Glutamatergic neuron (in vitro differentiated cells): ENCODE measurements at places on chromosomes 16 and 17.
A peak's percentile ranks its signal among the peaks of the same experiment; 100 is the strongest.

- no peak for DNase-seq
Observed at GRCh38 chr17:71262586-71262985, 858.2 kb upstream of the SOX9 start.

DNA sequence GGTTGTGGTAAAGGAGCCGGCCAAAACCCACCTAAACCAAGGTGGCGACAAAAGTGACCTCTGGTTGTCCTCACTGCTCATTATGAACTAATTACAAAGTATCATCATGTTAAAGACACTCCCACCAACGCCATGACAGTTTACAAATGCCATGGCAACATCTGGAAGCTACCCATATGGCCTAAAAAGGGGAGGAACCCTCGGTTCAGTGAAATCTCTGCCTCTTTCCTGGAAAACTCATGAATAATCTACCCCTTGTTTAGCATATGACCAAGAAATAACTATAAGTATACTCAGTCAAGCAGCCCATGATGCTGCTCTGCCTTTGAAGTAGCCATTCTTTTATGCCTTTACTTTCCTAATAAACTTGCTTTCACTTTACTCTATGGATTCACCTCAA, 72.2 kb downstream of the CYLD start:
- no peak for DNase-seq

GRCh38 chr16:8853150-8853549, 15.7 kb downstream of the CARHSP1 start:
- no peak for DNase-seq

GRCh38 chr17:16484445-16485175, 7.4 kb downstream of the LRRC75A start:
- DNase-seq, result no peak

DNA sequence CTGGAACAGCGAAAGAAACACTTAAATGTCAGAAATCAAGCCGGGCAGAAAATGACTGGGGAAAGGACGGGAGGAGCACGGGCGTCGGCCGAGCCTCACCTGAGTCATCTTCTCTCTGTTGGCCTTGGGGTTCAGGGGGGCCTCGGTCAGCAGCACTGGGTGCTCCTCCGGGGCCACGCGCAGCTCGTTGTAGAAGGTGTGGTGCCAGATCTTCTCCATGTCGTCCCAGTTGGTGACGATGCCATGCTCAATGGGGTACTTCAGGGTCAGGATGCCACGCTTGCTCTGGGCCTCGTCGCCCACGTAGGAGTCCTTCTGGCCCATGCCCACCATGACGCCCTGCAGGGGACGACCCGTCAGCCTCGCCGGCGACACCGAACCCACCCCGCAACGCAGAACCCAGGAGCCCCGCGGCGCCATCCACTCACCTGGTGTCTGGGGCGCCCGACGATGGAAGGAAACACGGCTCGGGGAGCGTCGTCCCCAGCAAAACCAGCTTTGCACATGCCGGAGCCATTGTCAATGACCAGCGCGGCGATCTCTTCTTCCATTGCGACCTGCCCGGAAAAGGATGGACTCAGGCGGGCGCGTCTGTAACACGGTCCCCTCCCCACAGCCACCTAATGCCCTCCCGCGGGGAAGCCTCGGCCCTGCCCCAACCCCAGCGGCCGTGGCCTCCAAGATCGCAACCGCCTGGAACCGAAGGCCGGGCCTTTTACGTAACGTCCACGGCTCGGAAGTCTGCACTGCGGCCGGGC, 616 bp downstream of the ACTG1 start:
- no peak for DNase-seq

DNA sequence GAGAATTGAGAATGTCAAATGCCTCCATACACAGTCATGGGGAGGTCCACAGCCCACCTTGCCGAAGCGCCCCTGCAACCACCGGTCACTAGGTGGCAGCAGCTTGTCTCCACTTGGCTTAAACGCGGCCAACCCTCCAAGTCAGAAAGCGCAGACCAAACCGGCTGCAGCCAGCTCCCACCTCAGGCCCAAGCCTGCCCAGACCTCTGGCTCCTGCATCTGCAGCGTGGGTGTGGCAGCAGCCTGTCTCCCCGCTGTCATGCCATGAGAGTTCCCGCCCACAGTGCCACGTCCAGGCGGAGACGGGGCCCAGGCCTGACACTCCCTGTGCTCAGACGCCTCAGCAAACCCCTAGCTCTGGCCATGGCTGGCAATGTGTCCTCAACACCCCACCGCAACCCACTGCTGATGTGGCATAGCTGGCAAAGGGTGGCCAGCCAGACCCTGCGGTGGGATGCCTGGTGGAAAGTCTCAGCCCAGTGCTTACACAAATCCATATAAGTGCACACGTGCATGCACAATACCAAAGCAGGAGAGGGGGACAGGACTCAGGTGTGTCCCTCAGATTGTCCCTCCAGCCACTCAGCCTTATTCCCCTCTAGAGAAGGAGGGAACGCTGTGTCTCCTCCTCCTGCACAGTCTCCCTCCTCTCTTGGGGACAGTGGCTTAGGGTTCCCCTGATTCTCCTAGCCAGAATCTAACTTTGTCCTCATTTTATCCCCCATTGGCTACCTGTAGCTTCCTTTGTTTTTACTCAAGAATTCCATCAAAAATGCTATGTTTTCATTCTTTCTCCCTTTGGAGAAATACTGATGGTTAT, 10.9 kb downstream of the COPZ2 start:
- DNase-seq, result peak; percentile 91

DNA sequence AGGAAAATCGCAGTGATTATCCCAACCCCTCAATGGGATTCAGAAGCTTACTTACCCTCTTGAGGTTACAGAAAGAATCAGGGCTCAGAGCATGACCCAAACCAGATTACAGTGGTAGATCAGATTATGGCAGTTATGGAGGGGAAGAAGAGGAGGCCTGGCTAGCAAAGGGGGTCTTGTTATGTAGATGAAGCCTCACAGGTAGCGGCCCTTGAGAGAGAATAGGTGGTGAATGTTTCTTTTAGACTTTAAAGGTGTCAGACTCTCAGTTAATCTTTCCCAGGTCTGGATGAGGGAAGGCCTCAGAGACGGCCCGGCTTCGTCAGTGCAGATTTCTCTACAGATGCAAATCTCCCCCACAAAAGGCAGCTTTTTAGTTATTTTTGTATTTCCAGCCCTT, 15.6 kb downstream of the RNF112 start:
- no peak for DNase-seq

GRCh38 chr17:69405096-69405495, 9.4 kb upstream of the MAP2K6 start:
- no peak for DNase-seq

DNA sequence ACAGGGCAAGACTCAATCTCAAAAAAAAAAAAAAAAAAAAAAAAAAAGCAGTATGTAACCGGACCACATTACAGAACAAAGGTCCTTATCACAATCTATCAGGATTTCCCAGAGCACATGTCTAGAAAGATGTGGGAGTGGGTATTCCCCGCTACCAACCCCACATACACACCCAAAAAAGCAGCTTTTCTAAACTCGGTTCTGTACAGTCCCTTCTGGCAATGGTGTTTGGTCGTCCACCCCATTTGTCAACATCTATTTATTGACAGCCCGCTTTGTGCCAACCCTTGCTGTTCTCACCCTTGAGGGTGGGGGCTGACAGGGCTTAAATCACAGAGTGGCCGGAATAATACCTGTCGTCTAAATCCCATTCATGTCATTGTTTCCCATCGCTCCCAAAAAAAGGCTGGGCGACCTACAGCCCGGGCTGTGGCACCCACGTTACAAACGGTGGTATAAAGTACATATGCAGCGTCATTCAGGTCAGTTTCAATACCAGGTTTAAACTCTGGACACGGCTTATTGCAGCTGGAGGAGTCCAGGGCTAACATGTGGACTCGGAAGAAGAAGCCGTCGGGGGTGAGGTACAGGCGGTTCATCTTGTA, 3.6 kb downstream of the C17orf58 start:
- no peak for DNase-seq

GRCh38 chr16:49369651-49370611, 3.7 kb upstream of the C16orf78 start:
- DNase-seq, result no peak

DNA sequence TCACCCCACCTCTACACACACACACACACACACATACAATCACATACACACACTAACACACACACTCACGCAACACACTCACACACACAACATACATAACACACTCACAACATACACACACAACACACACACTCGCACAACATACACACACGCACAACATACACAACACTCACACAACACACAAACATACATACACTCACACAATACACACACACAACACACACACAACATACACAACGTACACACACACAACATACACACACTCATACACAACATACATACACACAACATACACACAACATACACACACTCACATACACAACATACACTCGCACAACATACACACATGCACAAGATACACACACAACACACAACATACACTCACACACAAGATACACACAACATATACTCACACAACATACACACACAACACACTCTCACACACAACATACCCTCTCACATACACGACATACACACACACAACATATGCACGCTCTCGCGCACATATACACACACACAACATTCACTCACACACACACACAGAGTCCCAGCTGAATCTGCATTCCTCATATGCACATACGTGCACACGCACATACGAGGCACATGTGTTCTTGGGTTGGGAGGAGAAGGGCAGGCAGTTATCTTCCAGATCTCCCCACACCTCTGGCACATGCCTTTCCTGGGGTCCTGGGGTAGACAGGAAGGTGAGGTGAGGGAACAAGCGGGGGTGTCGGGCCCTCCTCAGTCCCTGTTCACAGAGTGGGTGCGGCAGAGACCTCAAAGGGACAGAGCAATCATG, 1.1 kb downstream of the ASGR2 start:
- DNase-seq, result no peak

GRCh38 chr17:43468691-43469139, 15.1 kb upstream of the DHX8 start:
- no peak for DNase-seq

DNA sequence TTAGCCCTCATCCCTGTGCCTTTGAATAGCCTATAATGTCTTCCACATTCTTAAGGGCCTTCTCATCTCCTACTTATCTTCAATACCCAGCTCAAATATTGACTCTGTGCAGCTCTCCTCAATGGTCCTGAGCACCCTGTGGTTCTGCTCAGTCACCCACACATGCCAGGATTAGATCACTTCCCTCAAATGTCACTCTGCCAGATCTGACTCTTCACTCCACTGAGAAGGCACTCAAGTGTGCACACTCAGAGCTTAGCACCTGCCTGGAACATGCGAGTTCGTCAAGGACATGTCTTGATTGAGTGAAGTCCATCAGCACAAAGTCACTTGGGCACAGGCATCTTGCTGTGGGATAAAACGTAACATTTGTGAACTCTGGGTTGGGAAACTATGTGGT, 404.8 kb downstream of the CDH13 start:
- DNase-seq, result no peak
